ENCODE measurements at places on chromosomes 3 and 15.

DNA sequence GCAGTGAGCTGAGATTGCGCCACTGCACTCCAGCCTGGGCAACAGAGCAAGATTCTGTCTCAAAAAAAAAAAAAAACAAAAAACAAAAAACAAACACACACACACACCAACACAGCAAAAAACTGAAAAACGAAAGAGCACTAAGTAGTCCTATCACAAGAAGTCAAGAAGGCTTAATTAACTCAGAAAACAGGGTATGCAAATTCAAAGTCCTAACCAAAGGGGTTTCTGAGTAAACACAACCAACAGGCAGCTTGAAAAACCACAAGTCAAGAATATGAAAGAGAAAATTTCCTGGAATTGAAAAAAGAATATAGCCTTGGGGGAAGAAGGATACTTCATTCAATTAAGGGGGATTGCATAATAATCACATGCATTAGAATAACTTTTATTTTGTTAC is 37.7 kb upstream of the PARP14 start:
- no peak for DNase-seq

- DNase-seq = no peak
Measured at GRCh38 chr15:39367596-39367995, 213.3 kb upstream of the THBS1 start.

- no peak for DNase-seq
Measured at GRCh38 chr15:75064846-75065245, 41.5 kb downstream of the PPCDC start.

GRCh38 chr15:40594429-40594836 is 384 bp downstream of the KNL1 start:
- DNase-seq = no peak

DNA sequence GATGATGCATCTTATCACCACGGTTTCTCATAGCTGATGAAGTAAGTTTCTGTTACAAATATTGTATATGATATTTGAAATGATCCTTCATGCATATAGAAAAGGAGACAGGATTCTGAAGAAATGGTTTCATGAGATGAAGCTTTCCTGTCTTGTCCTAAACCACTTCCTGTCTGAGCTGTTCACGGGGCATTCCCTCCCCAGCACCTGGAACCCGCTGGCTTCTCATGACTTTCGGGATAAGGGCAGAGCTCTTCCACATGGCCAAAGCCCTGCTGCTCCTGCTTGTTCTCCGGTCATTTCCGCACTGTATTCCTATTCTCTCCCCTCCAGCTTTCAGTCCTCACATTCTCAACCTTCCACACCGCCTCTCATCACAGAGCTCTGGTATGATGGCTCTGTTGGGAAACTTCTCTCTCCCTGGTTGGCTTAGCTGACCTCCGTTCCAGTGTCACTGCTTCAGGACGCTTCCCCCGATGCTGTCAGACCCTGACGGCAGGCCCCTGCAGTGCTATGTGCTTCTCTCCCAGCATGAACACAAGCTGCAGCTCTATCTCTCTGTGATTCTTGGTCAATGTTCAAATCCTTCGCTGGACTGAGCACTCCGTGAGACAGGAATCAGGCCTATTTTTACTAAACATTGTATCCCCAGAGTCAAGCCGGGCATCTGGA is 86.9 kb upstream of the HERC1 start:
- DNase-seq = no peak

DNA sequence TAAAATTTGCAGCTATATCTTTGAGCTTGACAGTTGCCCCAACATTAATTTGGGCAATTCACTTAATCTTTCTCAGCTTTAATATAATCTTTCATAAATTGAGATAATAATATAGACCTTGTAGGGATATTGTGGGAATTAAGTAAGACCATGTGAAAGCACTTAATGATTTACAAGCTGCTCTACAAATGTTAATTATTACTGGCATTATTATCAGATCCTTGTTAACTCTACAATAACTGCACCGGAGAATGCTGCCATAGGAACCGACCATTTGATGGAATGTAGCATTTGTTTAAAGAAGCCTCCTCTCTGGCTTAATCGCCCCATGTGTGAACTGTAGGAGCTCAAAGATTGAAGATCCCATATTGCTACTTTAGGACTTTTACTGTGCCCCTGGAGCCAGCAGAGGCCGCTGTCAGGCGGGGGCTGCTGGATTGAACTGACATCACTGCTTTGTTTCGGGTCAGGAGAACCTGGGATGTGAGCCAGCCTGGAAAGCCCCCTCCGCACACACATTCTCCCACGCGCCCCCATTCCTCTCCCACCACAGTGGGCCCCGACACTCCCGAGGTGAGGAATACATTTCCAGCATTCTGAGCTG is 154.2 kb upstream of the TNIK start:
- DNase-seq = peak; percentile 15
